Stimulated activated CD4-positive, alpha-beta T cell treated with anti-CD3 and anti-CD28 coated beads, Interleukin-4, amount 100 ng/mL, for 48 hours (primary cell): ENCODE measurements at places on chromosomes 13 and 19.

- DNase-seq, result no peak
These were observed 2.7 kb upstream of the ASPDH start for GRCh38 chr19:50516456-50516855.

- DNase-seq, result no peak
These were observed 430.0 kb downstream of the DIAPH3 start for GRCh38 chr13:59733744-59734143.

GRCh38 chr19:30446850-30447552 lies 74.8 kb downstream of the ZNF536 start:
- no peak for DNase-seq

GRCh38 chr13:110467516-110468110 lies 93.9 kb downstream of the RAB20 start:
- no peak for DNase-seq

GRCh38 chr13:24288870-24289269 lies 20.5 kb upstream of the C1QTNF9 start:
- no peak for DNase-seq

GRCh38 chr13:102402290-102402689 lies 442 bp upstream of the FGF14 start:
- DNase-seq, result peak; percentile 18

DNA sequence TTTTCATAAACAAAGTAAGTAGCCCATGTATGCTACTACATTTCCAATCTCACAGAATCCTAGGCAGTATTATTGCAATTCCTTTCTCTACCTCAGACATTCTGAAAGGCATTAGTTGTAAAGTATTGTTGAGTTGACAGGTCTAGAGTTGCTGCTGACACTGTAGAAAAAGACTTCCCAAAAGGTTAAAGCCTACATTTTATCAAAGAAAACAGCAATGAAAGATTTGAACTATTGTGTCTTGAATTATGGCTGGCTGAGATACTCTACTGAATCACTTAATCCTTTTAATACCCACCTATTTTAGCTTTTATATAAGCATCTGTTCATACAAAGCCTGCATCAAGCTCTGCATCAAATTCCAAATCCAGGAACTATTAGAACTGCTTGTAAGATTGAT lies 1082.0 kb downstream of the OLFM4 start:
- DNase-seq, result no peak

DNA sequence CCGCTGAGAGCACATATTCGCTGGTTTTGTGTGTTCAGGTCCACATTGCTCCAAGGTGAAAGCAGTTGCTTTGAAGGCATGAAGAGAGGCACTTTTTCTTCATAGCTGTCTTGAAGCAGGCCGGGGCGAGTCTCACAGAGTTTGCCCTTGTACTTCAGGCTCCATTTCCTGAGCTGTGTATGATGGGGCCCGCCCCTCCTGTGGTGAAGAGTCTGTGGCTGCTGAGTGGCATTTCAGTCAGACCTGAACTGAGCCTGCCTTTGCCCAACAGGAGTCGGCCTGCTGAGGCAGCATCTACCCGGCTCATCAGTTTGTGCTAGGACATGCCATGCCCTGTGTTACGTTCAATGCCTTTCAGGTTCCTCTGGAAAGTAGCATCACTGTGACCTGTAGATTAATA lies 44.4 kb upstream of the C1QTNF9 start:
- peak; percentile 61 for DNase-seq

GRCh38 chr19:13154911-13155471 lies 4.8 kb downstream of the IER2 start:
- DNase-seq, result peak; percentile 74

DNA sequence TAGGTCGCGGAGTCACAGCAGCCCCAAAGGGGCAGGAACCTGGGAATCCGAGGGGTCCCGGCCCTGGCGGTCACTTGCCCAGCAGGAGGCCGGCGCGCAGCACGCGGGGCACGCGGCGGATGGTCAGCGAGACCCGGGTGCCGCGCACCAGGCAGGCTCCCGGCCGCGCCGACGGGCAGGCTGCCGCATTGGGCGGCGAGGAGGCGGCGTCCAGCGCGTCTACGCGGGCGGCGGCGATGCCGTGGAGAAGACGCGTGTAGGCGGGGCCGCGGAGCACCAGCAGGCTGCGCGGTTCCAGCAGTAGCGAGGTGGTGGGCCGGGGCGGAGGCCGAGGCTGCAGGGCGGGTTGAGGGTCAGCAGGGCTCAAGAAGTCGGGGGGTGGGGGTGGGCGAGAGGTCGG lies 607 bp upstream of the SYNE4 start:
- peak; percentile 42 for DNase-seq

- no peak for DNase-seq
These were observed 1.6 kb downstream of the LSM7 start for GRCh38 chr19:2326699-2327360.

DNA sequence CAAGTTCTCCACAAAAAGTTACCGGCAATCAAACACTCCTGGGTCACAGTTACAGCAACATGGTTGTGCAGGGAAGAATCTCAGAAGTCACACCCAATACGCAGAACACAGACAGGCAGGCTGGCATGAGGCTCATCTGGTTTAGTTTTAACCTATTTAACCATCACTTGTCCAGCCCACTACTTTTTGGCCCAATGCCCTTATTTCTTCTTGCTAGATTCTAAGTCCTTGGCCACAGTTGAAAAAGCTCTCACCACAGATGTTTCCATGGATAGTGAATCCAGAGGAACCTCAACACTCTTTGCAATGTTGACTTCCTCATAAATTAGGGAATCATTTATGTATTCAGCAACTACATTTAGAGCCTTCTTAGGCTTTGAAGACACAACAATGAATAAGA lies 50.7 kb upstream of the FNDC3A start:
- no peak for DNase-seq

GRCh38 chr13:67389171-67389570 lies 159.0 kb upstream of the PCDH9 start:
- no peak for DNase-seq

GRCh38 chr19:55146705-55147273 lies 2.2 kb downstream of the TNNT1 start:
- no peak for DNase-seq

DNA sequence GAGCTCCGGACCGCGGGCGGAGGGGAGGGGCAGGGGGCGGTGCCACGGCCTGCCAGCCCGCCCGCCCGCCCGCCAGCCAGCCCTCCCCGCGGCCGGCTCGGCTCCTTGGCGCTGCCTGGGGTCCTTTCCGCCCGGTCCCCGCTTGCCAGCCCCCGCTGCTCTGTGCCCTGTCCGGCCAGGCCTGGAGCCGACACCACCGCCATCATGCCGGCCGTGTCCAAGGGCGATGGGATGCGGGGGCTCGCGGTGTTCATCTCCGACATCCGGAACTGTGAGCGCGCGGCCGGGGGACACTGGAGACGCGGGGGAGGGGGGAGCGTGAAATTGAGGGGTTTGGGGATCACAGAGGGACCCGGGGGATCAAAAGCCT lies at the start of gene AP2A1:
TSS of gene AP2A1 (plus strand) at position 72 of the 370 bp plus-strand sequence. CDS start at position 205, 133 bp downstream.
- DNase-seq, result no peak

GRCh38 chr19:1266129-1266915 lies 2.8 kb upstream of the CIRBP start:
- peak; percentile 80 for DNase-seq

DNA sequence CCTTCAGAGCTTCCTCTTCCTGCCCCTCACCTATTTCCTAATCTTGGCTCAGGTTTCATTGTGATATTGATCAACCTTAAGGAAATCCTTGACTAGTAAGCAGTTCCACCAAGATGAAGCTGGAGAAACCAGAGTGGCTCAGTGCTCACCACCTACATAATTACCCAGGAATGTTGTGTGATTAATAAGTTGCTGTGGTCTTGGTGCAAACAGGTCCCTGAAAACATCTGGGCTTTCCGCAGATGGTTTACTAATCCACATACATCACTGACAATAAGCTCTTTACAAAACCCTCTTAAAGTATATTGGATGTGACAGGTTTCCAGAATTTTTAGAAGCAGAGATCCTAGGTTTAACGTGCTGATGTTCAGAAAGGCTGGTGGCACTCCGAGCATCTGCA lies 8.6 kb upstream of the SERP2 start:
- DNase-seq, result no peak

GRCh38 chr13:76454991-76455390 lies 431.2 kb downstream of the KCTD12 start:
- DNase-seq, result no peak

GRCh38 chr19:44891016-44891882 lies at the start of gene TOMM40:
Gene TOMM40, plus strand, starts transcription at chr19:44891254. Its CDS starts 162 bp downstream, at chr19:44891416.
- peak; percentile 100 for DNase-seq

DNA sequence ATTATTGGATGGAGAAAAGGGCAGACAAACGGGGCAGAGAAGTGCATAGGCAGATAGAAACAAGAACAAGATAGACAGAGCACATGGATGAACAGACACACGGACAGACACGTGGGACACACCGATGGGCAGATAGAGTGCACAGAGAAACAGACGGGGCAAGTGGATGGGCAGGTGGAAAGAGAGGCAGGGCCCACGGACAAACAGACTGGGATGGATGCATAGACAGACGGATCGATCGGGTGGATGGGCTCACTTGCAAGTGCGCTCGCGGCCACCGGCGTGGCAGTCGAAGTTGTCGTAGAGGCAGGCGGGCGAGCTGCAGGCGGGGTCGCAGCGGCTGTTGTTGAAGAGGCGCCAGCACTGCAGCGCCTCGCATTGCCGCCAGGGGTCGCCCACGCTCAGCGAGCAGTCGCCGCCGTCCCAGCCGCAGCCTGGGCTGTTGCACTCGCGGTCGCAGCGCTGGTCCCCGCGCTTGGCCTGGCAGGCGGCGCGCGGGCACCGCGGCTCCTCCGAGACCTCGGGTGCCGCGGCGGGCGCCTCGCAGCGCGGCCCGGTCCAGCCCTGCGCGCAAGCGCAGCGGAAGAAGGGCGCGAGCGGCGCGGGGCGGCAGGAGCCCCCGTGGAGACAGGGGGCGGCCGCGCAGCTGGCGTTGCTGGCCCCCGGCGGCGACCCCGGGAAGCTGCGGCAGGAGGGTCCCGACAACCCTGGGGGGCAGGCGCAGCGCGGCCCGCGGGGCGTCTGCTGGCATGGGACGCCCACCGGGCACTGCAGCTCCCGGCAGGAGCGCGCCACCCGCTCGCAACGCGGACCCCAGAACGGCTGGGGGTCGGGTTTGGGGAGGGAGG lies 23.3 kb downstream of the NOTCH3 start:
- DNase-seq, result peak; percentile 85

DNA sequence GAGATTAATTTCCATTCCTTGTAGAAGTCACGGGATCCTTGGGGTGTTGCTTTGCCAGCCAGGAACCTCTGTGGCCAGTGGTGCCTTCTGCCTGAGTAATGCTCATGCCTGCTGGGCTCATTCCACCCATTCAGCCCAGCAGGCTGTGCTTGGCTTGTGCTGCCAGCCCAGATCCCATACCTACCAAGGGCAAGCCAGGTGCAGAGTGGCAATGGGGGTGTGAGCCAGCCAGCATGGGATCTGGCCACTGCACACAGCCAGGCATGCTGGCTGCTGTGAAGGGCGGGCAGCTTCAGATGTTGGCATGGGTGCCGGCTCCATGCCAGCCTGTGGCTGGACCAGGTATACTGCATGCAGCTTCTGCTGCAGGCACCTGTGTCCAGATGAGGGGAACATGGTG lies 42.5 kb downstream of the WDFY2 start:
- DNase-seq, result no peak

GRCh38 chr13:49791711-49792549 lies 552 bp downstream of the KPNA3 start:
- DNase-seq, result peak; percentile 39

DNA sequence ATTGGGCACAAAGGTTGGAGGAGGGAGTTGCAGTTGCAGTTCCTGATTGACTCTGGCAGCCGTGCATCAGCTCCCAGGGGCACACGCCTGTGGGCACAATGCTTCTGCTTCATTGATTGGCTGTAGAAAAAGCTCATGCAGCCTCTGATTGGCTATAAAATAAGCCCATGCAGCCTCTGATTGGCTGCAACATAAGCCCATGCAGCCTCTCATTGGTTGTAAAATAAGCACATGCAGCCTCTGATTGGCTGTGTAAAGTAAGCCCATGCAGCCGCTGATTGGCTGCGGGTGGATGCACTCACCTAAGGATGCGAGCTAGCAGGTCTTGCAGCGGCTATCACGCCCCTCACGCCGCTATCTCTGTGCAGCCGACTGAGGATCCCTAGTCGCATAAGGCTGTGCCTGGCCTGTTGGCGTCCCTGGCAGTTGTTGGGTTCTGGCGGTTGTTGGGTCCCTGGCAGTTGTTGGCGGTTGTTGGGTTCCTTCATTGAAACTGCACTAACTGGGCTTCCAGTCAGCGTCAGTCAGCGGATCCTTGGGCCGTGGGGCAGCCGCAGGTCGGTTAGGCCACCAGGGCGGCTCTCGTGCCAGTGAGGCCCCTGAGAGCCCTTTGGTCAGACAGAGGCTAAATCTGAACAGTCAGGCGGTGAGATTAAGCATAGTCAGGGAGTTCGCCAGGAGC lies at the start of gene SIGLECL1:
TSS of gene SIGLECL1 (plus strand) at position 295 of the 682 bp plus-strand sequence. CDS start 12,993 bp downstream, outside the sequence.
- DNase-seq, result no peak

DNA sequence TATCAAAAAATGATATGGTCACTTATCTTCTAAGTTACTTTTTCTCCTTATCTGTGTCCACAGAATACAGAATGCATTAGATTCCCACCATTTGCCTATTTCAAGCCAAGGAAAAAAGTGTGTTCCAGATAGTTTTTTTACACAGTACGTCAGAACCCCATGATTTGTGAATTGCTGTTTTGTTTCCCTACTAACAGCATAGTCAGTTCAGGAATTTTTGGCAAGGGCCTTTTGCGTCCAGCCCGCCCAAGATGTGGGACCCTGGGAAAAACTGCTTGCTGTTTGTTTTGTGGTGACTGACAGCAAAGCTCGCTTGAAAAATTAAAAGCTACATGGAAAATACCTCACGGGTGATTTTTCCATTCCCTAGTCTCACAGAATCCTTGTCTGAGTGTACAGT lies 20.4 kb upstream of the FAM216B start:
- no peak for DNase-seq

DNA sequence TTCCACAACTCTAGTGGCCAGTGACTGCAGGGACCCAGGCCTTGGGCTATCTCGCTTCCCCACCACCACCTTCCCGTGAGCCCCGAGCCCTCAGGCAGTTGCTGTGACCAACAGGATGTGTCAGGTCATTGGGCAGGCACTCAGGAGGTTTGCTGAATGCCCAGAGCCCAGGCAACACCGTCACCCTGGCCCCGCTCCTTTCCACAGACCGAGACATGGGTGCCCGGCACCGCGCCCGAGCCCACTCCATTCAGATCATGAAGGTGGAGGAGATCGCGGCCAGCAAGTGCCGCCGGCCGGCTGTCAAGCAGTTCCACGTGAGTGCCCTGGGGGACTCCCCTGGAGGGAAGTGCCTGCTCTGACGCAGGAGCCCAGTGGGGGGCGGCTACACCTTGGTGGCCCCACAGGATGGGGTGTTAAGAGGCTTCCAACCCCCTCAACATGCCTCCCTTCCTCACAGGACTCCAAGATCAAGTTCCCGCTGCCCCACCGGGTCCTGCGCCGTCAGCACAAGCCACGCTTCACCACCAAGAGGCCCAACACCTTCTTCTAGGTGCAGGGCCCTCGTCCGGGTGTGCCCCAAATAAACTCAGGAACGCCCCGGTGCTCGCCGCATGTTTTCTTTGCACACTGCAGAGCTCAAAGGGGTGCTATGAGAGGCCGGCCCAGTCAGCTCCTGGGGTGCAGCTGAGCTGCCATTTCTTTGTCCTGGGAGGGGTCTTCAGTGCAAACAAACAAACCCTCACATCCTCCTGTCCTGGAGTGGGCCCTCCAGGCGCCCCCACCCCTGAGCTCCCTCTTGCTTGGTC lies 3.2 kb downstream of the RPL18A start:
- no peak for DNase-seq

GRCh38 chr13:79320433-79320832 lies 85.6 kb downstream of the RBM26 start:
- no peak for DNase-seq

- no peak for DNase-seq
These were observed 420.4 kb upstream of the GPC6 start for GRCh38 chr13:92806215-92806614.
